ENCODE measurements at places on chromosomes 4 and X. TPM values are rescaled to one million over a fixed set of nuclear protein-coding genes. Genes with fewer than 3 reads are reported as not detected.
A peak's percentile ranks its signal among the peaks of the same experiment; 100 is the strongest.

DNA sequence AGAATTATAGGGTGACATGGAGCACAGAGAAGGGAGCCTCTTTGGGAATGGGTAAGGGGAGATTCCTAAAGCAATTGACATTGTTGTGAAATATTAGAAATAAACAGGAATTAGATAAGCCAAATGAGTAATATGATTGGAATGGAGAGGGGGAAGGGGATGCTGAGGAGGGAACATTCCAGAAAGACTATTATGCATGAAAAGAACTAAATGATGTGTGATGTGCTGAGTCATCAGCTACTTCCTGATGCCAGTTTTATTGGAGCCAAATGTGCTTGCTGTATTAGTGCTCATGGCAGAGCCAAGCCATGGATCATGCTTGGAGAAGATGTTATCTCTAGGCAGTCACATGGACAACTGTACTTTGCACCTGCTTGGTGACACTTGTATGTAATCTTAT, 189.0 kb upstream of the HCCS start:
- DNase-seq, result peak; percentile 61

DNA sequence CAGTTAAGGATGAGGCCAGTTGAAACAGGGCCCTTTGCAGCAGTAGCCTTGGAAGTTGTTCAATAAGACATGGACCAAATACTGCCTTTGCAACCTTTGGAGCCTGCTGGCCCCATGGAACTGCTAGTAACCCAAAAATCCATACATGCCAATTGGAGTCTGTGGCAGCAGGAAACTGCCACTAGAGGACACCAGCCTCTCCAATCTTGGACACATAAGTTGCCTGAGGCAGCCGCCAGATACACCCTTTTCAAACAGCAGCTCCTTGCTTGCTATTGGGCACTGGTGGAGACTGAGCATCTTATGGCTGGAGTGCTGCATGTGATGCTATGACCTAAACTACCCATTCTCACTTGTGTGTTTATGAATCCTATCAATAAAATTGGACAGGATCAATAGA, 14.8 kb upstream of the LAP3 start:
- no peak for DNase-seq

- no peak for DNase-seq
These were observed 70.5 kb downstream of the CLCN5 start for GRCh38 chrX:49992853-49993252.

DNA sequence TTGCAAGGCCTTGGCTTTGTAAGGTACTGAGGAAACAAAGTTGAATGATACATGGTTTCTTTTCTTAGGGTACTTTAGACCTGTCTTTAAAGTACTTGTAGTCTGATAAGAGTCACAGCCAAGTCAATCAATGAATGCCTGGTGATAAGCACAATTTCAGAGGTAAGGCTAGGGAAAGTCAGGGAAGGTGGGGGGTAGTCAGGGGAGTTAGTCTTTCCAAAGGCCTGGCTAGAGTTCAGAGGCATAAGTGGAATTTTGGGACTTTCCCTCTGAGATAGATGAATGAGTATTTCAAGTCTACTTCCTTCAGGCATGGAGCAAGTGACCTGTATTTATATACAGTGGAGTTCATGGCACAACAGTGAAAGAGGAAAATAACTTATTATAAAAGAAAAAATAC, 78.3 kb downstream of the SLC4A4 start:
- no peak for DNase-seq

- no peak for DNase-seq
These were observed 359.4 kb upstream of the FSTL5 start for GRCh38 chr4:162523171-162523570.

- no peak for DNase-seq
These were observed 92.2 kb downstream of the AFF2 start for GRCh38 chrX:148592595-148592994.

- DNase-seq, result no peak
These were observed 204.7 kb upstream of the JADE1 start for GRCh38 chr4:128604840-128605239.

GRCh38 chr4:98659106-98659592, 738 bp upstream of the TSPAN5 start:
- no peak for DNase-seq

- no peak for DNase-seq
These were observed 61.0 kb downstream of the ZCCHC12 start for GRCh38 chrX:118884552-118885138.

GRCh38 chr4:118683513-118683912, 1.7 kb upstream of the METTL14 start:
- DNase-seq, result no peak

GRCh38 chrX:131792789-131793462, 230.2 kb upstream of the STK26 start:
- no peak for DNase-seq

DNA sequence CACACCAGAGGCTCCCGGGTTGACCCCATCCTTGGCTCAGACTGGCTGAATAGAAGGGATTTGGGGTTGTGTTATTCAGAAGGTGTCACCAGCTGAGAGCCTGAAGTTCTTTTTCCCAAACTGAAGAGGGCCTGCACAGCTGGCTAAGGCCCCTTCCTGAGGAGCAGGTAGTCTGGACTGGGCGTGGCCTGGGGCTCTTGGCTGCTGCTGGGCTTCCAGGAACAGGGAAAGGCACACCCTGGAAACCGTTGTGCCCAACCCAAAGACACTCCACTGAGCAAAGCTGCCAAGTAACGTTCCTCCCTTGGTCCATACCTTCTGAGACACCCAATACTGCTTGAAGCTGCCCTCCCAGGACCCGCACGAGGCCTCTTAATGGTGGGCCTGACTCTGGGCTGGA, 8.3 kb upstream of the CXCR3 start:
- no peak for DNase-seq

GRCh38 chr4:174405923-174406322, 116.4 kb downstream of the HPGD start:
- no peak for DNase-seq

GRCh38 chr4:129223945-129224344, 128.0 kb downstream of the C4orf33 start:
- DNase-seq, result no peak

GRCh38 chr4:64158648-64159326, 250.5 kb downstream of the TECRL start:
- DNase-seq, result peak; percentile 9

GRCh38 chrX:67543818-67544217, at the start of gene AR:
AR (plus strand) TSS chrX:67544021; CDS start chrX:67545147, 1,126 bp downstream.
- no peak for DNase-seq

DNA sequence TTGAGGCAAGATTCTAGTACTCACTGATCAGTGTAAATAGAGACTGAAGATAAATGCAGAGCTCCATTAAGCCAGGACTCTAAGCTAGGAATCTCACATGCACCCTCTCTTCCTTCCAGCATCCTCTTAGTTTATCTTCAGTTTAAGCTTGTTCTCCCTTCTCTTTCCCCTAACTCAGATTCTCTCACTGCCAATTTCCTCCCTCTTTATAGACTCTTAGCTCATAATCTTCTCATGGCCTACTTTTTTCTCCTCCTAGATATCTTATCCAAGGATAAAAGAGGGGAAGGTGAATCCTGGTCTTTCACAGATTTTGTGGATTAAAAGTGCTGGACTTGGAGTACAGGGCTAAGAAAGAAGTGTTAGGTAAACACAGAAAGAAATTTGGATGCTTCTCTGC, 108.9 kb upstream of the TENM3 start:
- no peak for DNase-seq

- no peak for DNase-seq
These were observed 112.6 kb downstream of the GABRA2 start for GRCh38 chr4:46277165-46277951.

DNA sequence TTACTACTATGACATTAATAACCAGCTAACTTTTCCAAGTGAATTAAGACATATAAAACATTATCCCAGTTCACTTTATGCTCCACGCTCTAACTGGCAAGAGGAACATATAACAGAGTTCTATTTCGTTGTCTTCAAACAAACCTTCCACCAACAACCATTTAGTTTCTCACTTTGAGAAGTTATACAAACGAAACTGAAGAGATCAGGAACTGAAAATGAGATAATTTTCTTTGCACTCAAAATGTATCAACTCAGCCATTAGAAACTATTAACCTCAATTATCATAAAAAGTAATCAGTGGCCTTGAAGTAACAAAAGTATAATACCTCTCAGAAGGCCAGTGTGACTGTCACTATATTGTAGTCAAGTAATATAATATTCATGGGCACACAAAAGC, 70.1 kb downstream of the CHM start:
- no peak for DNase-seq

- no peak for DNase-seq
These were observed 738.2 kb downstream of the ARAP2 start for GRCh38 chr4:35506161-35506560.

- DNase-seq, result no peak
These were observed 10.1 kb downstream of the GK start for GRCh38 chrX:30663322-30663721.

The MTMR8 gene
- 0.82 TPM for total RNA-seq

The GAB1 gene
- total RNA-seq, result 8.1 TPM

The CORIN gene
- total RNA-seq, result 0.19 TPM

The CTPS2 gene
- total RNA-seq, result 13.3 TPM

The HELT gene
- total RNA-seq, result not detected

The ETDA gene
- total RNA-seq, result not detected

The USP51 gene
- total RNA-seq, result 0.92 TPM

The MGST2 gene
- 143 TPM for total RNA-seq

The IL21 gene
- total RNA-seq, result not detected

The MBNL3 gene
- total RNA-seq, result 2.1 TPM

The PGAM4 gene
- not detected for total RNA-seq

The GAGE12E gene
- not detected for total RNA-seq

The LAP3 gene
- total RNA-seq, result 134 TPM

All from glomerular endothelial cell (primary cell).